ENCODE measurements at places on chromosomes 1 and 21. TPM values are rescaled to one million over a fixed set of nuclear protein-coding genes. Genes with fewer than 3 reads are reported as not detected.
A peak's percentile ranks its signal among the peaks of the same experiment; 100 is the strongest.

- peak; percentile 59 for DNase-seq
These were observed 694 bp downstream of the ZBTB7B start for GRCh38 chr1:155003227-155003765.

- DNase-seq: no peak
These were observed 206.3 kb upstream of the NR5A2 start for GRCh38 chr1:199821029-199821779.

DNA sequence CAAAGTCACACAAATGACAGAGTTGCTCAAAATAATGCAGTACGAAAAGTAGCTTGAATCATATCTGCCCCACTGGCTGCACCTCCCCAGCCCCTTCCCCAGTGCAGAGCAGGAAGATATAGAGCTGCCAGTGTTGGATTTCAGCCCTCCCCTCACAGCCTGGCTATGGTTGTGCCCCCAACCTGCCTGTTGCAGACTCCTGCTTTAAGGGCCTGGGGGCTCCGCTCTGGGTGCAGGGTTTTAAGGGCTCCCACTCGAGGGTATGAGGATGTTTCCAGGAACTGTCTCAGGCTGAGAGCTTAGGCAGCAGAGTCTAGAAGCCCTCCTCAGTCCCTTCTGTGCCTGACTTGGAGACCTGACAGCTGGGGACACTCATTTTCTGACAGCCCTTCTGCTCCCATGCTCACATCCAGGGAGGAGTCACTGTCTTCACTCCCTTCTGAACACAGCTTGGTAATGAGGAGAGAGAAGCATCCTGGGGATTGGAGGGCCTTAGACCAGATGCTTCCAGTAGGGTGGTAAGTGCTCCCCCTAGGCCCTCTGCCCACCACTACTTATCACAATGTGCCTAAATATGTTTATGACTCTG lies 4.6 kb downstream of the S100A9 start:
- DNase-seq: no peak

DNA sequence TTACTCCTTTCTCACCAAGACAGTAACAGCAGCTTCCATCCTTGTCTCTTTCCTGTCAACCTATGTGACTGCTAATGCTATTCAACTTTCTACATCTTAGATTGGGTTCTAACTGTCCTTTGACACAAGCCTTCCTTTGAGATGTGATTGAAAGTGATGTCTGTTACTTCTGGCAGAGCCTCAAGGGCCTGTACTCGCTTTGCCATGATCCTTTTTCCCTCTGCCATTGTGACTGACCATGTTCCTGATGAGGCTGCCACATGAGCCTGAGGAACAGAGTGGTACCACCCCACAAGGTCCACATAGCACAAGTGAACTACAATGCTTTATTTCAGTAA lies 138.8 kb upstream of the RAB4A start:
- DNase-seq: no peak

DNA sequence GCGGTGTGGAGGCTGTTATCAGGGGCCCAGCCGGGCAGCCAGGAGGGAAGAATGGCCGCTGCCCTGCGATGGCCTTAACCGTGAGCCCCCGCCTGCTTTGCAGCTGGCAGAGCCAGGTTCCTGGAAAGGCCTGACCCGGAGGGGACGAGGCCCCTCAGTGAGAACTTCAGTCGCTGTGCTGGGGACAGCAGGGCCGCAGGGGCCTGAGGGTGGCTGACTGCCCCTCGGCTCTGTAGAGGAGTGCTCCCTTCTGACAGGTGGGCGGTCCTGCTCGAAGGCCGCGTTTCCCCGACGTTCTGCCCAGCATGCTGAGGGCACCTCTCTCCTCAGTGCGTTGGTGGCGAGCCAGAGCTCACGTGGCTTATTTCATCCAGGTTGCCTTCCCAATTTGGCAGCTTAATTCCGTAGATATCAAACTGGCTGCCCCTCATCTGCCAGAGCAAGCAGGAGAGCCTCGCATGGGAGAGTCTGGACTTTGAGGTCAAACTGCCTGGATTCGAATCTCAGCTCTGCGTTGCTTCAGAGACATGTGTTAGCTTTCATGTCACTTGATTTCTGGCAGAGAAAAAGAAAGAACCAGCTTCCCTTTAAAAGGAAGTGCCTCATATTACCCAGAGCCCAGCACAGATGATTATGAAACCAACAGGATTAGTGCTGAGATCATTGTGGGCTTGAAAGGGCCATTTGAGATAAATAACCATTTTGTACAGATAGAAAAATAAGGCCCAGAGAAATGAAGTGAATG lies 239.8 kb downstream of the SDCCAG8 start:
- no peak for DNase-seq

- no peak for DNase-seq
These were observed 3.6 kb upstream of the RERE start for GRCh38 chr1:8821084-8821483.

GRCh38 chr21:25557180-25557579 lies 50.1 kb downstream of the MRPL39 start:
- DNase-seq: no peak

DNA sequence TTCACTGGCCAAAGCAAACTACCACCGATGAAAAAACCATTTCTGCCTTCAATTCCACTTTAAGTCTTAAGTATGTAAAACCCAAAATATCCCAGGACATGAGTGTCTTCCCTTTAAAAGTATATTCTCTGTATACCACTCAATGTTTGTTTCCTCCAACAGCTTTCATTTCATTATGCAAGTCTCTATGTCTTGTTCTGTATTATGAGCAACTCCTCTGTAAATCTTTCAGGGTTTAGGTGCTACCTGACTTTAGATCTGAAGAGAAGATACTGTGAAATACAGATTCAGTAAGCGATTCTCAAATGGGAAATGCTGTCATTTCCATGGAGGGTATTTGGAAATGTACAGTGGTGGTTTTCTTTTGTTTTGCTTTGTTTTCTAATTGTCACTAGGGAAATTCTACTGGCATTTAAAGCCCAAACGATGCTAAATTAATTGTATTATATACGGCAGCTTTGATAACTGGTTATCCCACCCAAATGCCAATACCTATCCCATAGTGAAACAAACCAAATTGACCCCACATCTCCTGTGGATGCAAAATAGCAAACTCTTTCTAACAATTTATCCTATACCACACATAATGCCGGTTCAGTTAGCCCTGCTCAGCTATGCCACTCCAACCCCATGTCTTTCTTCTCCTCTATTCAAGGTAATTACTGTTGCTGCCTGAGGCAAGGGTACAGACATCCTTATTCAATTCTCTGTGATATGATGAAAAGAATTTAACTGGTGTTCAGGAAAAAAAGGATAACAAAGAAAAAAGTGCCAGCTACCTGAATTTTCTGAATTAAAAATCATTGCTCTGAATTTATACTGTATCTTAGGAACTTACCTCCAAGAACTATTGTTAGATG lies 182.8 kb downstream of the EIF4G3 start:
- DNase-seq: no peak

GRCh38 chr1:38589036-38589435 lies 270.5 kb downstream of the RRAGC start:
- peak; percentile 35 for DNase-seq

The ADGRB2 gene
- total RNA-seq: 9.5 TPM

The NR5A2 gene
- total RNA-seq: 8.2 TPM

The CYP4A11 gene
- not detected for total RNA-seq

The MAP1LC3C gene
- total RNA-seq: 4.2 TPM

The SPRR2A gene
- not detected for total RNA-seq

The PSRC1 gene
- total RNA-seq: 1.9 TPM

The CYP4A22 gene
- total RNA-seq: not detected
